ENCODE measurements at places on chromosomes 13 and 19.

GRCh38 chr13:114110091-114110829, 22.2 kb downstream of the RASA3 start:
- no peak for DNase-seq

- DNase-seq, result no peak
Measured at GRCh38 chr13:94063096-94063495, 416.4 kb downstream of the DCT start.

DNA sequence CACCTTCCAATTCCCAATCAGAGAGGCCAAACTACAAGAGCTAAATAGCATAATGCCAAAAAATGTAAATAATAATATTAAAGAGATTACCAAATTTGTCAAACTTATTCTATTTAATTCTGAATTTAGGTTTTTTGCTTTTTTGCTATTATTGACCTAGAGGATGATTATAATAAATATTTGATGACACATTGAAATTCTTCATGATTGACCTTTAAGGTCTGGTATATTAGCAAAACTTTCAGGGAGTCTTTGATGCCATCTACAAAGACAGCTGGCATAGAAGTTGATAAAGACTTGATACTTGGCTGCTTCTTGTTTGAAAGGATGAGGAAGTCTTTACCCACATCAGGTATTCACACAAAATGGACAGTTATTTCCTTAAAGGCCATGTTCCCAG, 659.8 kb upstream of the GPC6 start:
- no peak for DNase-seq

DNA sequence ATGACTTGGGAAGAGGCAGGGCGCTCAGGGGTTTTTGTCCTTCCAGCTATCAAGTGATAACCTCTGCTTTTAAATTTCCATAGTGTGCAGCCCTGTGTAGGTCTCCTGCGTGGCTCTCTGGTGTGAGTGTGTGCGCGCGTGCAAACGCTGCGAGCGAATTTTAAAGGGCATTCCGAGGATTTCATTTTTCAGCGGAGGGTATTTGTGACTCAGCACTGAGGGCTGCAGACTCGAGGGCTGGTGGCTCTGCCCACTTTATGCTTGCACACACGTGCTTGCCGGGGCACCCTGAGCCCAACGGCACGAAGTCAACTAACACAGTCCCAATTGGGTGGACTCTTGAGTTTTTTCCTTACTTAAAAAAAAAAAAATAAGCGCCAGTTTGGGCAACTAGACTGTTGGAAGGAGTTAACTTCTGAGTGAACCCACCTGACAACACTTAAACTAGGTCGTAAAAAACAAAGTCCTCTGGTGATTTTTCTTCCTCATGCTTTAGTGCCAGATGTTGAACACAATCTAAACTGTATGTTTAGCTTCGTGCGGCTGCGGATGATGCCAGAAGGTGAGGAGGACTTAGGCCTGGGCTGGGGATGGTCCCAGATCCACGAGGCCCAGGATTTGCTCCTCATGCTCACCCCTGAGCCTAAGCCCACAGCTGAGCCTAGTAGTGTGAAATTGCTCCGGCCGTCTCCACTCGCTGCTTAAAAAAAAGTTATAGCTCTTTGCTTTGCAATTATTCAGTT, 2.1 kb downstream of the FGF9 start:
- DNase-seq, result no peak

- DNase-seq, result no peak
Measured at GRCh38 chr19:5052515-5052914, 83.6 kb downstream of the KDM4B start.

GRCh38 chr13:42891591-42891990, 100.5 kb downstream of the EPSTI1 start:
- no peak for DNase-seq

DNA sequence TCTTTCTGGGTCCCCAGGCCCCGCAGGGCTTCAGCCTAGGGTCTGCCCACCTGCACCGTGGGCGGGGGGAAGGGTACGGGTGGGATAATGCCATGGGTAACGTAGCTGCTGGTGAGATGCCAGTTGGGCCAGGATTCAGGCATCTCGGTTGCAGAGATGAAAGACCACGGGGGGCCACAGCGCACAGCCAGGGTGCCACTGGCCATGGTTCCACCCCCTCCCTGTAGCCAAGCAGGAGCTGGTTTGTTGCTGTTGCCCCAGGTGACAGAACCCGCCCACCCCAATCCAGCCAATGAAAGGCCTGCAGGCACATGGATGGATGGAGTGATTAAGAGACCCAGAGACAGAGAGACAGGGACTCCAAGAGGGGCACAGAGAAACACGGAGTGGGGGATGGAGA, 1.0 kb upstream of the CGB7 start:
- no peak for DNase-seq

- no peak for DNase-seq
Measured at GRCh38 chr19:51226067-51226466, 1.2 kb downstream of the CD33 start.

DNA sequence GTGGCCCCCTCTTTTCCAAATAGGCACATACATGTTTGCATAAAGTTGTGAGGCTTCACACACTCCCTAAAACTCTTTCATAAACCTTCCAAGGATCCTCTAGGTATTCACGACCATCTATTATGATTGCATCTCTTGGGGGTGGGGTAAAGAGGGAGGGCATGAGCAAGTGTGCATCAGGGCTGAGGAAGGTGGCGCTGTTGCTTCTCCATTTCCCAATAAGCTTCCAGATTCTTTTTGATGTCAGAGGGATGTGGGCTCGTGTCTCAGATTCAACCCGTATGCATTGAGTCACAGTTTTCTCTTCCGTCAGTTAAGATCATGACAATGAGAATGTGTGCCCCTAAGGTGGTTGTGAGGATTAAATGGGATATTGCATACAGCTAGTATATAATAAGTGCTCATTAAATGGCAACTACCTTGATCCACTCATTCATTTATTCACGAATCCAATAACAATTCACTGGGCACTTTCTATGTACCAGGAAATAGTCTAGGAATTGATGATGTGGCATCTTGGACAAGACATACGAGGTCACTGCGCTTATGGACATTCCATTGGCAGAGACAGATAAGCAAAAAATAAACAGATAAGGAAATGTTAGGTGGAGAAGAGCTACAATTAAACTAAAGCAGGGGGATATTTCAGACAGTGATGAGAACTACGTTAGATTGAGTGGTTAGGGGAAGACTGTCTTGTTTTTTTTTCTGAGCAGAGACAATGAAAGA, 10.3 kb downstream of the CYP2B6 start:
- DNase-seq, result no peak

- peak; percentile 48 for DNase-seq
Measured at GRCh38 chr13:91946498-91947070, 548.2 kb downstream of the GPC5 start.

DNA sequence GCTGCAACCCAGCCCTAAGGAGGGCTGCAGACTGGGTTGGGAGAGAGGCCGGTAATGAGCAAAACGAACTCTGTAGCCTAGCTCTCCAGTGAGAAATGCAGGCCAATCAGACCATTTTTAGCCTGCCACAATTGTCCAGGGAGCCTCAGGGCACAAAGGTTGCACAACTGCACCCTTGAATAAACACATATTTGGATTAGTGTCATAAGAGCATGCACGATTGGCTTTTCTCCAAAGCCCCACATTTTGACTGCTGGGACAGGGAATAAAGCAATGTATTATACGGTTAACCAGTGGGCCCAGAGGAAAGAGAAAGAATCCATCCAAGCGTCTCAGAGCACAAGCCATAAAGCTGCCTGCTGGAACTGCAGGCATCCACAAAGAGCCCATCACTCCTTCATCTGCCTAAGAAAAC, 729.4 kb upstream of the SGCG start:
- DNase-seq, result no peak

DNA sequence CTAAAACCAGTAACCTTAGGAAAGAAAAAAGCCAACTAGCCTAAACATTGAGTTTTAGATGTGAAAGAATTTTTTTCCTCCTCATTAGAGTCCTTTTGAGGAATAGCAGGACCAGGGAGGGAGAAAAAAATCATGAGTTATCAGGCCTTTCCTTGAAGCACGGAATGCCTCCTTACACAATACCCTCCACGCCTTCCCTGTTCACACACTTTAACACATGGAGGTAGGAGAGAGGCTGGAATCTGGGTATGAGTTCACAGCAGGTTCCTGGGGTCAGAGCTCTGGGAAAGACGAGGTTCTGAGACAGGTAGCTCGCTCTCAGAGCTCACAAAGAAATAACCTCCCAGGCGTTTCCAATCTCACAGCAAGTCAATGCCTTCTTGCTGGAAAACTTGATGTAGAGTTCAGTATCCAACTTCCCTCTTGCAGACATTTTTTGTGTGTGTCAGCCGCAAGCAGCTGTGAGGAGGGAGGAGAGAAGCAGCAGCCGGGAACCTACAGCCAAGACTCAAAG, 716 bp downstream of the ZNF573 start:
- DNase-seq, result no peak
